ENCODE measurements at places on chromosomes 4 and X.

DNA sequence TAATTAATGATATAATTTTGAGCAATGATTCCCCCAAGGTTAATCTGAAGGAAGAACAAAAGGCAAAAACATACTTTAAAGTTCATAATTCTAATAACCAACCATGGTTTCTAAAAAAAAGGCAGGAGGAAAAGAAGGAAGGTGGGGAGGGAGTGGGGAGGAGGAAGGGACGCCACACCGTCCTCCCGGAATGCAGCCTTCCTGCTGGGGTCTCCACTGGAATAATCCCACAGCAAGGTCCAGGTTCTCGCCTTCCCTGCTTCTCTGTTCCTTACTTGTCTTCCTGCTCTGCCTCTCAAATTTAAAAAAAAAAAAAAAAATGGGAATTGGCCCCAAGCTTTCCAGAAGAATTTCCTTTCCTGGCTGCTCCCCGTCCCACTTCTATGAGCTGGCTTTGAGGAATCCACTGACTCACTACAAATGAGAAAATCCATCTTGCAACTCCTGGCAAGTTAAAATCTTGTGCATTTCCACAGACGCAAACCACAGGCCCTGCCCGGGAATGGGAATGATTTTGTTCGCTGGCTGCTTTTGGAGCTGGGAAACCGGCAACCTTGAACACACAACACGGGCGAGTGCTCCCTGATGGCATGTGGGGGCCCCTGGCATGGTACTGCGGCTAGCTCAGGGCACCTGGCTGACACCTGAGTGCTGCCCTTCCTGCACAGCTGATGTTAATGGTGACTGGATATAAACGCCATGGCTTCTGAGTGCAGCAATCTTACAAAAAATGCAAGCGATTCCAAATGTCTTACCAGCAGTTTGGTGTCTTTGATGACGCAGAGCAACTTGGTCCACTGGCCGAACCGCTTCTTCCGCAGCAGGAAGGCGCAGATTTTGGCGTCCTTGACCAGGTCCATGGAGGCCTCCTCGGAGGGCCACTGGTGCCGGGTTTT is 97.0 kb downstream of the AFAP1 start:
- peaks cover 10% of the 10 kb centered on the region for H3K4me1 ChIP-seq
- no peak for DNase-seq
- H3K4me3 ChIP-seq = no peak overlapping the region

GRCh38 chr4:102817021-102817605 is 10.2 kb downstream of the UBE2D3 start:
- peak overlapping the region; percentile 6 for H3K4me3 ChIP-seq
- H3K27me3 ChIP-seq = no peaks in the 10 kb centered on the region
- no peak for DNase-seq
- peaks cover 97% of the 10 kb centered on the region for H3K4me1 ChIP-seq

- no peaks in the 10 kb centered on the region for H3K27me3 ChIP-seq
- no peaks in the 10 kb centered on the region for H3K36me3 ChIP-seq
- H3K4me3 ChIP-seq = no peak overlapping the region
- H3K4me1 ChIP-seq = no peaks in the 10 kb centered on the region
- DNase-seq = peak; percentile 5
These were observed 67.4 kb downstream of the ZNF182 start for GRCh38 chrX:47936224-47936939.

DNA sequence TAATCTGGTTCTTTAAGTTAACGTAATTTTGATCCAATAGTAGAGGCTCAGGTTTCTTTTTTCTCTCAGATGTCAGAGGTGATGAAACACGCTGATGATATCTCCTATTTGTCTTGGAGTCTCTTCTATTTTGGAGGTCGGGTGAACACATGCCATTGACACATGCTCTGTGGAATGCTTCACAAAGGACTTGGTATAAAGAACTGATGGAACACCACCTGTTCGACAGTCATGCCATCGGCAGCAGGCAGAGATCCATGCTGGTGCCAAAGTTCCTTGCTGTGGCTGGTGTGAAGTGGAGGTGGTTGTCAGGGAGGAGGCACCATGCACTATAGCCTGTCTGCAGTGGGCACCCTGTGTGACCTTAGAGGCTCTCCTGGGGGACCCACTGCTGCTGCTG is 94.9 kb downstream of the ATP8A1 start:
- no peak for DNase-seq
- H3K27me3 ChIP-seq = no peaks in the 10 kb centered on the region
- no peak overlapping the region for H3K4me3 ChIP-seq
- no peaks in the 10 kb centered on the region for H3K4me1 ChIP-seq

- H3K36me3 ChIP-seq = no peaks in the 10 kb centered on the region
- no peaks in the 10 kb centered on the region for H3K27me3 ChIP-seq
- no peak for DNase-seq
- no peaks in the 10 kb centered on the region for H3K4me1 ChIP-seq
These were observed 323.8 kb downstream of the DCTD start for GRCh38 chr4:182593402-182593801.

- no peaks in the 10 kb centered on the region for H3K27me3 ChIP-seq
- H3K4me3 ChIP-seq = no peak overlapping the region
- no peak overlapping the region for H3K27ac ChIP-seq
These were observed 191.9 kb downstream of the PPP1R2C start for GRCh38 chrX:42585842-42586621.

DNA sequence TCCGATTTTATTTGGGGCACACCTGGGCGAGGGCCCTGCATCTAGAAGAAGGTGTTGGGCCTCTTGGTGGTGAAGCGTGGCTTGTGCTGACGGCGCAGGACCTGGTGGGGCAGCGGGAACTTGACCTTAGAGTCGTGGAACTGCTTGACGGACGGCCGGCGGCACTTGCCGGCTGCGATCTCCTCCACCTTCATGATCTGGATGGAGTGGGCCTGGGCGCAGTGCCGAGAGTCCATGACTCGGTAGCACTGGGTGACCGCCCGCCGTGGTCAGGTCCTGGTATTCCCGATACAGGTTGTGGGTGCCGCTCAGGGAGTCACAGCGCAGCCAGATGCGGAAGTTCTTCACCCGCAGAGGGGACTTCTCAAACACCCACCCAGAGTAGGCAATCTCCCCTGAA is 56.8 kb upstream of the ALG13 start:
- no peak overlapping the region for H3K4me3 ChIP-seq
- H3K4me1 ChIP-seq = no peaks in the 10 kb centered on the region
- no peaks in the 10 kb centered on the region for H3K27me3 ChIP-seq
- no peaks in the 10 kb centered on the region for H3K36me3 ChIP-seq
- DNase-seq = no peak
- no peak overlapping the region for H3K27ac ChIP-seq

- H3K4me1 ChIP-seq = peaks cover 58% of the 10 kb centered on the region
- peak overlapping the region; percentile 92 for H3K4me3 ChIP-seq
- H3K27ac ChIP-seq = peak overlapping the region; percentile 91
- DNase-seq = no peak
- H3K36me3 ChIP-seq = peaks cover 6% of the 10 kb centered on the region
These were observed 1.6 kb downstream of the RCHY1 start for GRCh38 chr4:75512386-75513211.

DNA sequence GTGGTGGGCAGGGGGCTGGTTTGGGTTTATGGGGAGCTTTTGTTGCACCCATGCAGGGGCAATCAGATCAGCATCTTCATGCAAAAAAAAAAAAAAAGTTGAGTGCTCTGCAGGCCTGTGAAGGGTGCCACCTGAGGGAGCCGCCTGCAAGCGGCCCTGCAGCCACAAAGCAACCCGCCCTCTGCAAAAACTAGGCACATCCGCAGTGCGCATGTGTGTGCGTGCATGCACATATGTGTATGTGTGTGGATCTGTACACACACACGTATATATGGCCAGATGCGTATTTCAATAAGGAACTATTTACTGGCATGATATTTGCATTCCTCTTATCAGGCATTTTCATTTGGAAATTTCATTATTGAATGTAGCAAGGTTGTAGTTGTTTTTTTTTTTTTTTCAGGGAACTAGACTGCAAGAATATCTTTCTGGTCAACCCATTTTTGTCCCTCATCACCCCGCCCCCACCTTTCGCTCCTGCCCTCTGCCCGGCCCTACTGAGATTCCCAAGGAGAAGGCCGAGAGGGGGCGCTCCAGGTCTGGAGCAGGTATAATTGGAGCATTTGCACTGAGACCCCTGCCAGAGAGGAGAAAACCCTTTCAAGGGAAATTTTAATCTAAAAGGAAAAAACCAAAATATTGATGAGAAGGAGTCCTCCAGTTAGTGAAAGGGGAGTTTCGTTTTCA is 18.1 kb downstream of the CCNQ start:
- H3K4me1 ChIP-seq = peaks cover 6% of the 10 kb centered on the region
- H3K27ac ChIP-seq = no peak overlapping the region
- DNase-seq = no peak
- H3K4me3 ChIP-seq = no peak overlapping the region
- no peaks in the 10 kb centered on the region for H3K27me3 ChIP-seq

- no peaks in the 10 kb centered on the region for H3K27me3 ChIP-seq
- no peak overlapping the region for H3K27ac ChIP-seq
- H3K4me3 ChIP-seq = no peak overlapping the region
These were observed 93.2 kb downstream of the SORBS2 start for GRCh38 chr4:185718578-185719499.

Data from CD8-positive, alpha-beta memory T cell (primary cell).